Stimulated activated CD4-positive, alpha-beta T cell treated with anti-CD3 and anti-CD28 coated beads, Interleukin-4, amount 100 ng/mL, for 4 hours (primary cell): ENCODE measurements at places on chromosomes 2 and 18.

GRCh38 chr2:70212298-70212932, 21.6 kb upstream of the C2orf42 start:
- no peak for DNase-seq

GRCh38 chr2:151891566-151892194, 63.5 kb upstream of the ARL5A start:
- DNase-seq = no peak

DNA sequence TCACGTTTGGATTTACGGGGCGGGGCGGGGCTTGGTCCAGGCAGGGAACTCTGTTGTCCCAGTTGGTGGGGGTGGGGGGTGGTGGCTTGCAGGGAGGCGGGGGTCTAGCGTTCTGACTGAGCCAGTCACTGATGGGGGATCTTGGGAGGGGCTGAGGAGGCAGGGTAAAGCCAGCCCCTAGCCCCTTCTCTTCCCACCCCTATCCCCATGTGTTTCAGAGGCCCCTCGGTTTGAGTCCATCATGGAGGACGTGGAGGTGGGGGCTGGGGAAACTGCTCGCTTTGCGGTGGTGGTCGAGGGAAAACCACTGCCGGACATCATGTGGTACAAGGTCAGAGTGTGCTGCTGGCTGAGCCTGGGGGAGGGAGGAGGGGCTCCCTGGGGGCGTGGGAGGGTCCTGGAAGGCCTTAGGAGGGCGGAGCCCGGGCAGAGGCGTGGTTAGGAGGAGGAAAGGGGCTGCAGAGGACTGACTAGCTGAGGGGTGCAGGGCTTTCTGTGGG, 22.0 kb upstream of the GMPPA start:
- no peak for DNase-seq

DNA sequence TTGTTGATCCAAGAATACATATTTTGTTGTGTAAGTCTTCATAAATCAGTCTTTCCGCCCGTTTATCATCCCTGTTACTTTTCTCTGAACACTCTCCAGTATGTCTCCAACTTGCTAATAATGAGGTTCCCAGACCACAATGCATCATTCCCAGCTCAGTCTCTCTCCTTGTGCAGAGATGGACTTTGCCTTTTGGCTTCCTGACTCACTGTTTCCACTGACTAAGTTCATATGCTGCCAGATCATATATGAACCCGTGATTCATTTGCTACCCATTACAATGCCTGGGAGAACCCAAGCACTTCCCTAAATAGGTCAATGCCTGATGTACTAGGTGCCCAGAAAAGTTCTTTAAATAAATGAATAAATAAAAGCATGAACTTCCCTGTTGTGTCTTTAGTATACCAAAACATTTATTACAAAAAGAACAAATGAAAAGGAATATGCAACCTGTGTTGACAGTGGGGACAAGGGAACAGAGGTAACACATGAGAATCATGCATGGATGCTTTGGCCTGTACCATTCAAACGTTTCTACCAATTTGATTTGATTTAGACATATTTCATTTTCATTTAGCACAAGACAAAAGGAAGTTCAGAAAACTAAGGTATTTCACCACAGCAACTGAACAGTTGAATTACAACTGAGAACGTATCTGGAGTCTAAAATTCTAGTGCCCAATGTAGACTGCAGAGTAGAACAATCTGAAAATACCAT, 215.4 kb upstream of the HNRNPA3 start:
- DNase-seq = no peak

GRCh38 chr2:143965493-143966164, 554.3 kb downstream of the ZEB2 start:
- no peak for DNase-seq

DNA sequence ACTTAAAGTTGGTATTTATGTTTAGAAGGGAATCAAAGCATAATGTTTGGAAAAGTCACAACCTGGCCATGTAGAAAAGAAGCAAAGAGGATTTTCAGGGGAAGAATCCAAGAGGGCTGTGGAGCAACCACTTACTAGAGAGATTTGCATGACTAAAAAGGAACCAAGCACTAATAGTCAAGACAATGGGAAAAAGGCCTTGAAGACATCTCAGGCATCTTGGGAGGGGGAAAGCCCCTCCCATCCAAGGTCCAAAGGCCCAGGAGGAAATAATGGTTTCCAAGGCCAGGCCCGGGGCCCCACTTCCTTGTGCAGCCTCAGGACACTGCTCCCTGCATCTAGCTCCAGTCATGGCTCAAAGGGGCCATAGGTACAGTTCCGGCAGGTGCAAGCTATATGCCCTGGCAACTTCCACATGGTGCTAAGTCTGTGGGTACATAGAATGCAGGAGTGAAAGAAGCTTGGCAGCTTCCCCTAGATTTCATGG, 128.1 kb downstream of the EIPR1 start:
- DNase-seq = no peak

- no peak for DNase-seq
Measured at GRCh38 chr2:36562973-36563532, 34.9 kb downstream of the FEZ2 start.

- DNase-seq = no peak
Measured at GRCh38 chr2:32918774-32919173, 28.0 kb upstream of the LTBP1 start.

DNA sequence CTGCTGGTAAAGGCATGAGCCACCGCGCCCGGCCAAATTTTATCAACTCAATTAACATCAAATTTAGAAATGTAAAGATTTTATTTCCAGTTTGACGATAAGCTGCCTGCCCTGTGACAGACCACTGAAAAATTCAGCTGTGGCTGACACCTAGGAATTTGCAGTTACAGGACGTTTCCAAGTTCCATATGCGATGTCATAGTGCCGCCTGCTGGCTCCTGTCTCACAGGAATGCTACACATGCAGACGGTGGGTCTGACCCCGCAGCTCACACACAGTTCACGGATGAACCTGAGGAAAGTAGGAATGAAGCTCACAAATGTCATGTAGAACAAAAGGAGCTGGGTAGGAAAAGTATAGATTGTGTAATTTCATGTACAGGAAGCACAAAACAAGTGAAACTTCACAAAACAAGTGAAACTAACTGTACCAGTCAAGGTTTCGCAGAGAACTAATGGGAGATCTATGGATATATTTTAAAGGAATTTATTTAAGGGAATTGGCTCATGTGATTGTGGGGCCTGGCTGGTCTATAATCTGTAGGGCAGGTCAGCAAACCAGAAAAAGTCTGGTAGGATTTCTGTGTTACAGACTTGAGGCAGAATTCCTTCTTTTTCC, 13.2 kb upstream of the SEH1L start:
- peak; percentile 70 for DNase-seq

DNA sequence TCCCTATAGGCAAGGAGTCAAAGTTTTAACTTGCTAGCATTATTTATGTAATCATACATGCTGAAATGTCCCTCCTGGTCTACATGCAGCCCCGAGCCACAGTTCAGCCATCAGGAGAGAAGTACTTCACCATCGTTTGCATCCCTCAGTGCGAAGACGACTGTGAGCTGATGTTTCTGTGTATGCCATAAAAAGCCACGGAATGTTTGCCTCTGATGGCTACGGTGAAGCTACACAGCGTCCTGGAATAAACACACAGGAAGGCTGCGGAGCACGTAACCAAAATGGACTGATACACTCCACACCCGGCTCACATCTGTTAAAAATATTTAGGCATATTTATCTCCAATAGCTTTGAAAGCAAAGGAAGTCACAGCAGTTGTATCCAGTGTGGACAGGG, 4.3 kb upstream of the SALL3 start:
- DNase-seq = no peak

- no peak for DNase-seq
Measured at GRCh38 chr2:68318914-68319397, 793 bp downstream of the CNRIP1 start.

DNA sequence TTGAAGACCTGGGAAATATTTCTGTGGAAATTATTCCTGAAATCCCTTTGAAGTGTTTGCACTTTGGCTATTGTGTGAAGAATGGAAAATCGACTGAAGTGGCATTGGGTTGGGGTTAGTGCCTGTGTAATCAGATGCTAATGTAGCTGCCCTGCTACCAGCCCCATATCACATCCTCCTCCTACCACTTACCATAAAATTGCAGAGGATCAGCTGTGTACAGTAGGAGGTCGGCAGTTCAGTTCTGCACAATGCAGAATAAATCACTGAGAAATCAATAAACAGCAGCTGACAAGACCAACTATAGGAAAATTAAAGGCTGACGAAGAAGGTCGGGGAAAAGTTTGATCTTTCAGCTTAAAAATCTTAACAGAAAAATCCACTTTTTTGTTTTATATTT, 440.9 kb downstream of the PTPRM start:
- no peak for DNase-seq

DNA sequence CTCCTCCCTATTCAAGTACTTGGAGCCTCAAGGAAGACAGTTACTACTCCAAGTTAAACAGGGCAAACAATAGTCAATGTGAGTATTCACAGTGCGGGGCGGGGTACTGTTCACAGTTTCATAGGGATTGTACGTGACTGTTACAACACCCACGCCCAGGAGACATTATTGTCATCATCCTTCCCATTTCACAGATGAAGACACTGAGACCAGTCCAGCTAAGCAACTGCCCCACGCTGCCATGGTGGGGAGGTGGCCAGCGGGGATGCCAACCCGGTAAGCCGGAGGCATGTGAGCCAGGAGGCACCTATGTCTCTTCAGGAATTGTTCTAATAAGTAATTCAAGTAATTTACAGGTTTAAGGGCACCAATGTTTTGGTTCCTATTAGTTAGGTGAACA, 982 bp downstream of the HJURP start:
- no peak for DNase-seq

GRCh38 chr2:86039178-86039962, 66.3 kb downstream of the POLR1A start:
- DNase-seq = no peak

DNA sequence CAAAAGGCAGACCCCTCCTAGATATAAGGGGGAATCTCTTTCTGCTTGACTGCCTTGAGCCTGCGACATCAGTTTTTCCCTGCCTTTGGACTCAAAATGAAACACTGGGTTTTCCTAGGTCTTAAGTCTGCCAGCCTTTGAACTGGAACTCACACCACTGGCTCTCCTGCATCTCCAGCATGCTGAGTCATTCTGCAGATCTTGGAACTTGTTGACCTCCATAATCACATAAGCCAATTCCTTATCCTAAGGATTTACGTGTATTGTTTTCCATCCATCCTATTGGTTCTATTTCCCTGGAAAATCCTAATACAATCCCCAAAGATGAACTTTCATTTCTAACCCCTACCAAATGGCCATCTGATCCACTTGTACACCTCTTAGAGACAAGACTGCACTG, 88.0 kb downstream of the AFF3 start:
- DNase-seq = no peak

DNA sequence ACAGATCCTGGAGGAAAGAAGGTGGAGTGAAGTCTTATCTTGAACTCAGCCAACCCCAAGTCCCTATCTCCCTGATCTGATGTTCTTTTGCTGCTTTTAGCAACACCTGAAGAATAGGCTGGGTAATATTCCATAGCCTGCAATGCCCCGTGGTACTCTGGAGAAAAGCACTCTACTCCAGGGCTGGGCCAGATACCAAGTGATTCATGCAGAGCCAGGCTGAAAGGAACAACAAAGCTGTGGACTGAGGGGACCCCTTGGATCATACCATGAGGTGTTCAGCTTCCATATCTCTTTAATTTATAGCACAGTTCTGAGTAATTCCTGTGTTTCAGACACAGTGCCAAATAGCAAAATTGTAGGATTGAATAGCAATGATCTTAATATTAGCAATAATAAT, 130.6 kb downstream of the NXPH2 start:
- DNase-seq = no peak

DNA sequence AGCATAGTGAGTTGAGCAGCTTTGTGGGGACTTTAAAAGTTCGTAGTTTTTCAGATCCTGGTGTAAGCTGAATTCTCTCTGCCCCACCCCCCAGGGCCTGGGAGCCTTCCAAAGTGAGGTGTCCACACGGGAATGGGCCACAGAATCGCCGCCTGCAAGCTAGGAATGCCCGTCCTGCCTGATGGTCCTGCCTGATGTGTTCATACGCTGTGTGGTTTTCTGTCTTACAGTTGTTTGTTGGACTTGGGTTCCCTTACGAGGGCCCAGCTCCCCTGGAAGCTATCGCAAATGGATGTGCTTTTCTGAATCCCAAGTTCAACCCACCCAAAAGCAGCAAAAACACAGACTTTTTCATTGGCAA, 158.7 kb downstream of the MGAT5 start:
- DNase-seq = no peak

- no peak for DNase-seq
Measured at GRCh38 chr2:219852626-219853025, 225.2 kb downstream of the SLC4A3 start.

DNA sequence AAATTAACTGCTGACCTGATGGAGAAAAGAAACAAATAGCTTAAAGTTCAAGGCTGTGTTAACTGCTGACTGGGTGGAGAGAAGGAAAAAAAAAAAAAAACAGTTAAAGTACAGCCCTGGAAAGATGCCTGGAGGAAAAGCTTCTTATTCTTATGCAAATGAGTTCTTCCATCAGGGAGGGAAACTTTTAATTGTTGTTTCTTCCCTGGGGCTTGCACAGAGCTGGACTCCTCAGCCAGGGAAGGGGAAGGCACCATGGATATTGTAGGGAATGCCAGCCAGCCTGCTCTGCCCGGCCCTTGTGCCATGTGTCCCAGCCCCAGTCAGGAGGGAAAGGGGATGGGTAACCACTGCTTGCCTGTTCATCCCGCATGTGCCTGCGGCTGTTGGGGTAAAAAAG, 833.1 kb upstream of the CRIM1 start:
- DNase-seq = no peak

- DNase-seq = no peak
Measured at GRCh38 chr2:56732946-56733345, 549.2 kb downstream of the CCDC85A start.

GRCh38 chr2:219681694-219682300, 54.4 kb downstream of the SLC4A3 start:
- no peak for DNase-seq

GRCh38 chr18:63192126-63192884, 127.3 kb downstream of the BCL2 start:
- no peak for DNase-seq

DNA sequence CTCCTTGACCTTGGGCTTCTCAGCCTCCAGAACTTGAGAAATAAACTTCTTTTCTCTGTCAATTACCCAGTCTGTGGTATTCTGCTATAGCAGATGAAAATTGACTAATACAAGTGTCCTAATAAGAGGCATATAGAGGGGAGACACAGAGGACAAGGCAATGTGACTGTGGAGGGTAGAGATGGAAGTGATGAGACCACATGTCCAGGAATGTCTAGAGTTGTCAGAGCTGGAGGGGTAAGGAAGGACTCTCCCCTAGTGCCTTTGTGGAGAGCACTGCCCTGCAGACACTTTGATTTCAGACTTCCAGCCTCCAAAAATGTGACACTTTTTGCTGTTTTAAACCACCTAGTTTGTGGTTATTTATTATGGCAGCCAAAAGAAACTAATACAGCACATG, 74.4 kb downstream of the ACKR3 start:
- DNase-seq = no peak

- no peak for DNase-seq
Measured at GRCh38 chr2:41706286-41706685, 341.5 kb upstream of the PKDCC start.
